ENCODE measurements at places on chromosomes 4 and X.

- no peak for DNase-seq
These were observed 635.9 kb upstream of the FRG1 start for GRCh38 chr4:189304809-189305208.

GRCh38 chr4:87103691-87104187 lies 116.7 kb downstream of the KLHL8 start:
- DNase-seq: no peak

DNA sequence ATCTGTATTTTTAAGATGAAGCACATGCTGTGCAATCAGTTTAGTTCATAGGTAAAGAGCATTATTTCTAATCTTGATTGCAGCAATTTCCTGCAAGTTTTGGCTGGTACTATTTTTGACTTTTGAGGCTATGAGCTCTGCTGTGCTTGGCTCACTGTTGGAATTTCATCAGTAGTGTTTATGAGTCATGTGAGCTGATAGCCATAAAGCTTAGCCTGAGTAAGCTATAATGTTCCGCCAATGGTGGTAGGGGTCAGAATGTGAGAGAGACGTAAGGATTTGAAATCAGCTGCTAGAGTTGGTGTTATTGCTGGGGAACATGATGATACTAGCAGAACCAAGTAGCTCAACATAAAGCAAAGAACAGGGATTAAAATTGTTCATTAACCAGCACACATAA lies 590.9 kb upstream of the GNPDA2 start:
- DNase-seq: peak; percentile 36

DNA sequence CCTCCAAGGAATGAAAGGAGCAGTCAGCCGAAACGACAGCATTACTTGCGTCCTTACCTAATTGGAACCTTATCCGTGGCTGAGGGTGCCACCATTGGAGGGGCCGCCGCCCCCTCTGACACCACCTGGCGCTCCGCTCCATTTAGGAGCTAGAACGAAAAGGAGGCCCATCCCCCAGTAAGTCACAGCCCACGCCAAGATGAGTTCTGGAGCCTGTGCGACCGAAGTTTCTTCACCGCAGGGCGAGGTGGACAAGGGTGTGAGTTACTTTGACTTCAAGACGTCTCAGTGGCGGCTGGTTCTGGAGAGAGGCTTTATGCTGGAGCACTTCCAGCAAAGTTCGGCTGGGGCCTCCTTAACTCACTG lies 729 bp upstream of the IRF2 start:
- peak; percentile 57 for DNase-seq

GRCh38 chrX:15854712-15855567 lies at the start of gene AP1S2:
Gene AP1S2, minus strand, starts transcription at chrX:15854813. Its CDS starts 2,289 bp downstream, at chrX:15852524.
- DNase-seq: peak; percentile 92
